ENCODE measurements at places on chromosomes 4 and X.
A peak's percentile ranks its signal among the peaks of the same experiment; 100 is the strongest.

GRCh38 chrX:69020316-69020715 lies 144.9 kb downstream of the PJA1 start:
- no peak for DNase-seq

GRCh38 chr4:6195602-6196319 lies 4.6 kb downstream of the JAKMIP1 start:
- peak; percentile 91 for DNase-seq

GRCh38 chr4:41443340-41444079 lies 94.4 kb upstream of the LIMCH1 start:
- no peak for DNase-seq

GRCh38 chr4:121824171-121824527 lies 466 bp upstream of the CCNA2 start:
- no peak for DNase-seq

GRCh38 chr4:138650929-138651448 lies 364.6 kb upstream of the NOCT start:
- no peak for DNase-seq

- no peak for DNase-seq
Observed at GRCh38 chr4:146346276-146346675, 131.9 kb downstream of the REELD1 start.

- no peak for DNase-seq
Observed at GRCh38 chr4:20614816-20615215, 85.4 kb upstream of the PACRGL start.

GRCh38 chr4:171846232-171846631 lies 33.0 kb downstream of the GALNTL6 start:
- peak; percentile 77 for DNase-seq

DNA sequence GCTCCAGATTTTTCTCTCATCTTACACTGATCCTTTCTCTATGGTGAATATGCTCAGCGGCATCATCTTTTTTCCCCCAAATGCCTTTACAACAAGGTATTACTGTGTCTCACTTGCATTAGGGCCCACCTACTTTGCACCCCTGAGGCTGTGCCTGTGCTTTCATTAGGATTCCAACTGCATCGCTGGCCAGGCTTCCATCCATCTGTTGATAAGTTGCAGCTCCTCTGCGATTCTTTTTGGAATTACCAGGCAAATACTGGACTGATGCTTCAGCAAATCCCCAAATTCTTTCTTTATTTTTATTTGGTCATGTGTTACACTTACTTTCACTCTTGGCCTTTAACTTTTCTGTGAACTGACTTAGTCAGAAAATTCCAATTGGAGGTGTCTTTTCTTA lies 77.3 kb downstream of the AFF2 start:
- DNase-seq: no peak

DNA sequence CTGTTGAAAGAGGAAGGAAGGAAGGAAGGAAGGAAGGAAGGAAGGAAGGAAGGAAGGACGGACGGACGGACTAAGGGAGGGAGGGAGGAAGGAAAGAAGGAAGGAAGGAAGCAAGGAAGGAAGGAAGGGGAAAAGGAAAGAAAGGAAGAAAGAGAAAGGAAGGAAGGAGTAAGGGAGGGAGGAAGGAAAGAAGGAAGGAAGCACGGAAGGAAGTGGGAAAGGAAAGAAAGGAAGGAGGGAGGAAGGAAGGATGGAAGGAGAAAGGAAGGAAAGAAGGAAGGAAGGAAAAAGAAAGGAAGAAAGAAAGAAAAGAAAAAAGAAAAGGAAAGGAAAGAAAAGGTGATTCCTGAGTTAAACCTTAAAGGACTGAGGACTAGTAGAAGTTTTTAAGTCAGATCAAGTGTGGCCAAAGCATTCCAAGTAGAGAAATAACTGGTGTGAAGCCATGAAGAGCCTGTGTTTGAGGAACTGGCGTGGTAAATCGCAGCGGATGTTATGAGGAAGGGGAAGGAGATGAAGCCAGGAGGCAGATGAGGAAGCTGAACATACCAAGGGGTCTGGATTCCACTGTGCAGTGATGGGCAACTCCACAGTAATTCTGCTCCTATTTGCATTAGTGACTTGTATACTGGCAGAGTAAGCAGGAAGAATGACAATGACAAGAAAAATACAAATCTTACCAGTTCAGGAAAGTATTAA lies 163.5 kb downstream of the MGST2 start:
- no peak for DNase-seq

DNA sequence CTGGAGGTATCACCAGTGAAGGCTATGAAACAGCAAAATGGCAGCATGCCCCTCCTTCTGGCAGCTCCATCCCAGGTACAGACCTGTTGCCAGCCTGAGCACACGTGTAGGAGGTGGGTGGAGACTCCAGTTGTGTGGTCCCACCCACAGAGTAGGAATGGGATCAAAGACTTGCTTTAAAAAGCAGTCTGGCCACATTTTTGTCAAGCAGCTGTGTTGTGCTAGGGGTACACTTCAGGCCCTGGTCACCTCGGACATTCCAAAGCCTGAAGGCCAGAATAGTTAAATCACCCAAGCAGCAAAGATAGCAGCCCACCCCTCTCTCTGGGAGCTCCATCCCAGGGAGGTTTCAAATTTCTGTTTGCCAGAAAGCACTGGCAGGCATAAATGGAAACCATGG lies 20.3 kb upstream of the AMBN start:
- no peak for DNase-seq

GRCh38 chr4:38823766-38824165 lies 19.2 kb upstream of the TLR1 start:
- no peak for DNase-seq

- no peak for DNase-seq
Observed at GRCh38 chrX:23729214-23729613, 13.9 kb downstream of the ACOT9 start.

GRCh38 chr4:25367004-25367621 lies 9.9 kb upstream of the ANAPC4 start:
- DNase-seq: peak; percentile 39

DNA sequence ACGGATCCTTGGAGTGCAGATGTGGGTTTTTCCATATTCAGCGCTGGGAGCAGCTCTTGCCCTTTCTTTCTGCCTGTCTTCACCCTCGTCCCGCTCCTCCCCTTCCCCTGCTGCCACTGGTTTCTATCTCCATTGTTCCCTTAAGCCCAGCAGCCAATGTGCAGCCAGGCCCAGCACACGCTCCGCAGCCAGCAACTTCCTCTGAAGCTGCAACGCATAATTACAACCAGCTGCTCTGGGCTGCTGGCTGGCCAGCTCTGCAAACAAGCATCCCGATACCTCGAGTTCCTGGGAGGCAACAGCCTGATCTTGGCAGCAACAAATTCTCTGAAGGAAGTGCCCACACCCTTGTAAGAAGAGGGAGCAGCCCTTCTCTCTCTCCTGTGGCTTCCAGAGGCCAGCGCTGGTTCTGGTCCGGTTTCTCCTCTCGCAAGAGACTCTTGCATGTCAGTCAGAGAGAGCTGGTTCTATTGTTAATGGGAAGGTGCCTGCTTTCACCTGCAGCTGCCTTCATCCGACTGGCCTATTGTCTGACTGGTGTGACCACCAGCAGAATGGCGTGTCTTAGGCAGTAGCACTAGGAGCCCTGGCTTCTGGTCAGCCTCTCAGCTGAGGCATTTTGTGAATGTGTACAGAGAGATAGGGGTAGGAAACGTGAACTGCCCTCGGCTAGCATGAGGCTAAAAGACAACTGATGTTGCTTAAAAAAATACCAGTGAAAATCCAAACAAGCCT lies 83.8 kb upstream of the MAML3 start:
- DNase-seq: peak; percentile 97

- no peak for DNase-seq
Observed at GRCh38 chr4:144594471-144594986, 51.4 kb upstream of the HHIP start.
